ENCODE measurements at places on chromosomes 16 and 17. TPM values are rescaled to one million over a fixed set of nuclear protein-coding genes. Genes with fewer than 3 reads are reported as not detected.

The TBC1D28 gene
- total RNA-seq, result not detected

The APOBR gene
- total RNA-seq, result not detected

The CLEC19A gene
- total RNA-seq, result not detected

The XAF1 gene
- total RNA-seq, result 12.8 TPM

The AOC3 gene
- total RNA-seq, result under 0.01 TPM

The CTRB2 gene
- total RNA-seq, result not detected

The HEXIM1 gene
- total RNA-seq, result 10.4 TPM

The DPEP2 gene
- total RNA-seq, result not detected

The CFAP97D1 gene
- total RNA-seq, result not detected

The INCA1 gene
- total RNA-seq, result 0.22 TPM
